Activated CD4-positive, CD25-positive, alpha-beta regulatory T cell (primary cell): ENCODE measurements at places on chromosomes 11 and 22.

DNA sequence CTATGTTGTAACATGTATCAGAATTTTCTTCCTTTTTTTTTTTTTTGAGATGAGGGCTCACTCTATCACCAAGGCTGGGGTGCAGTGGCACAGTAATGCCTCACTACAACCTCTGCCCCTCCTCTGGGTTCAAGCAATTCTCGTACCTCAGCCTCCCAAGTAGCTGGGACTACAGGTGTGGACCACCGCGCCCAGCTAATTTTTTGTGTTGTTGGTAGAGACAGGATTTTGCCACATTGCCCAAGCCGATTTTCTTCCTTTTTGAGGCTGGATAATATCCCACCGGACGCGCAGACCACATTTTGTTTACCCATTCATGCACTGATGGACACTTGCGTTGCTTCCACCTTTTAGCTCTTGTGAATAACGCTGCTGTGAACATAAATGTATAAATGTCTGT is 97.0 kb downstream of the BRD1 start:
- no peak for DNase-seq

- no peak for DNase-seq
Observed at GRCh38 chr11:97641988-97642387, 1252.2 kb downstream of the JRKL start.

GRCh38 chr11:3984896-3985295 is 109.7 kb upstream of the RRM1 start:
- DNase-seq: no peak

DNA sequence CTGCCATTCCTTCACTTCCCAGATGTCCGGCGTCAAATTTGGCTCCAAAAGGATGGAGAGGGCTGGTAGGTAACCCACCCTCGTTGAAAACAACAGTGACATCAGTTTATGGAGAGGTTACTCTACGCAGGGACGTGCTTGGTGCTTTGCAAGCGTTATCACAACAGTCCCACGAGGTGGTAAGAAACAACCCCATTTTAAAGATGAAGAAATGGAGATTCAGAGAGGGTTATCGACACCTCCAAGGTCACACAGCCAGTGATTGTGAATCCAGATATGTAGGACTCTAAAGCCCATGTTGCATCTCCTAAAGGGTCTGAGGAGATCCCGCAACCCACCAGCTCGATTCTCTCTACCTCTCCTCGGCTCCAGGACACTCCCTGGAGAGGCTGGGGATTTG is 773 bp downstream of the MIAT start:
- DNase-seq: no peak

GRCh38 chr22:35620624-35621251 is 3.6 kb upstream of the MB start:
- DNase-seq: no peak

- no peak for DNase-seq
Observed at GRCh38 chr11:119681361-119681910, 47.6 kb downstream of the NECTIN1 start.

DNA sequence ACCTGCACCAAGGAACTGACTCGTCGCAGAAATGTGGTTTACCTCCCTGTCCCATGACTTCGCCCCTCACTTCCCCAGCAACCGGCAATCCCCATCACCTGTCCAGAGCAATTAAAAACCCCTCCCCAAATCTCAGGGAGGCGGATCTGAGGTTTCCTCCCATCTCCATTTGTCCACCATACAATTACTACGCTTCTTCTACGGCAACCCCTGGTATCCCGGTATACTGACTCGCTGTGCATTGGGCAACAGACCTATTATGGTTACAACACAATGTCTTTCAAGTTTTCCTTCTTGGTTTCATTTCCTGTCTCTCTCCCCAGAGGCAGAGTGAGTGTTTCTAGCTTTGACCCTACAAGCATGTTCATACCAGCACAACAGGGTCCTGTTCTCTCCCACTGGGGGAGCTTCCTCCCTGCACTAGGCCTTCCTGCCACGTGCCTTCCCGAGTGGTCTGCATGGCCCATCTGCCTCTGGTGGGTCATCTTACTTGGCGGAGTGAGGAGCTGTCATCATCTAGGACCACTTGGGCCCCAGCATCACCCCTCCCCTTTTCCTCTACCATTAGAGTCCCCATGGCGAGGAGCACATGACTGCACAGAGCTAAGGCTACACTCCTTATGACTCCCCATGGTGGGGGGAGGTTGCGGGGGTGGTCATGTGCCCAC is 30.3 kb upstream of the NAP1L4 start:
- DNase-seq: no peak

- DNase-seq: no peak
Observed at GRCh38 chr11:27367881-27368280, 4.9 kb upstream of the CCDC34 start.

DNA sequence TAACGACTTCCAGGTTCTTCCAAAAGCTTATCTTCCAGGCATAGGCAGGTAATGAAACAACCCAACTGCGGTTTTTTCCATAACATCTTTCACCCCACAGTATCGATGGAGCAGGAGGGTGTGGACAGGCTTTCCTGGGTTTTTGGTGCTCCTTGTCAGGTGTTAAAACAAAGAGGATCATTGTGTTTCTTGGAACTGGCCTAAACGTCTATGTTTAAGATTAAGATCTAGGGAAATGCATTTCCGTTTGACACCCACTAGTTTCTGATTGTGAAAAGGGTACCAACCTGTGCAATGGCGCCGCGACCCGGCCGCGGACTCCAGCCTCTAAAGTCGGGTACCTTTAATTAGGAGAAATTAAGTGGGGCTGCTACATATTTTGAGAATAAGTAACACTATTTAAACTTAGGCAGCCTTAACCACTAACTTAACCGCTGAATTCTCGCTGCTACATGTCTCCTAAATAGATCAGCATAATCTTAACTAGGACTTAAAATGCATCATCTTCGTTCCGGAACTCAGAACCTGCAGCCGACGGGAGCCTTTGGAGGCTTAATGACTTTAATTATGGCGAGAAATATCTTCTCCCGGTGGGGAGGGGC is 31.5 kb downstream of the C22orf31 start:
- DNase-seq: no peak

- DNase-seq: no peak
Observed at GRCh38 chr11:130441719-130442118, 6.7 kb upstream of the ADAMTS15 start.

DNA sequence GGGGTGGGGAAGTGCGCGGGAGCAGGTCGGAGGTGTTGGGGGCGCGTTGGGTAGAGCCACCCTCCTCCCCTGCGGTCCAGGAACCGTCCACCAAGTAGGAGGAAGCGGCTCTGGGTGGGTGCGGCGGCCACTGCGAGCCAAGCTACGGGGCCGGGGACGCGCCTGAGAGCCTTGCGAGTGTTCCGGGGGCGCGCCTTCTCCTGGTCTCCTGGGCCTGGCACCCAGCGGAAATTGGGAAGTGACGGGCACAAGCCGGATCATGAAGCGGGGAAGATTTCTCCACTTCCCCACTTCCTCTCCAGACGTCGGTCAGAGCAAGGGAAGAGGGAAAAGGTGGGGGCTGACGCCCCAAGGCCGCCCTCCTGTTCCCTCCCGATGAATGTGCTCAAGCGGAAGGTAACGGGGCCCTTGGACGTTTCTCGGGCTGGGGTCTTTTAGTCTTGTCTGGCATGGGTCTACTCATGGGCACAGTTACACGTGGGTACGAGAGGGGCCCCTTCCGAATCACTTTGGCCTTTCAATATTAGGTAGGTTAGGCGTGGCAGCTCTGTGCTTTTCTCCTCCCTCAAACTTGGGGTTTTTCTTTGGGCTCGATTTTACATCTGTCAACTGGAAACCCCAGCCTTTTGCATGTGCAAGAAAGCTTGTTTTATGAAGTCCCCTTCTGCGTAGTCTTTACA is 865 bp downstream of the RBM14 start:
- no peak for DNase-seq

DNA sequence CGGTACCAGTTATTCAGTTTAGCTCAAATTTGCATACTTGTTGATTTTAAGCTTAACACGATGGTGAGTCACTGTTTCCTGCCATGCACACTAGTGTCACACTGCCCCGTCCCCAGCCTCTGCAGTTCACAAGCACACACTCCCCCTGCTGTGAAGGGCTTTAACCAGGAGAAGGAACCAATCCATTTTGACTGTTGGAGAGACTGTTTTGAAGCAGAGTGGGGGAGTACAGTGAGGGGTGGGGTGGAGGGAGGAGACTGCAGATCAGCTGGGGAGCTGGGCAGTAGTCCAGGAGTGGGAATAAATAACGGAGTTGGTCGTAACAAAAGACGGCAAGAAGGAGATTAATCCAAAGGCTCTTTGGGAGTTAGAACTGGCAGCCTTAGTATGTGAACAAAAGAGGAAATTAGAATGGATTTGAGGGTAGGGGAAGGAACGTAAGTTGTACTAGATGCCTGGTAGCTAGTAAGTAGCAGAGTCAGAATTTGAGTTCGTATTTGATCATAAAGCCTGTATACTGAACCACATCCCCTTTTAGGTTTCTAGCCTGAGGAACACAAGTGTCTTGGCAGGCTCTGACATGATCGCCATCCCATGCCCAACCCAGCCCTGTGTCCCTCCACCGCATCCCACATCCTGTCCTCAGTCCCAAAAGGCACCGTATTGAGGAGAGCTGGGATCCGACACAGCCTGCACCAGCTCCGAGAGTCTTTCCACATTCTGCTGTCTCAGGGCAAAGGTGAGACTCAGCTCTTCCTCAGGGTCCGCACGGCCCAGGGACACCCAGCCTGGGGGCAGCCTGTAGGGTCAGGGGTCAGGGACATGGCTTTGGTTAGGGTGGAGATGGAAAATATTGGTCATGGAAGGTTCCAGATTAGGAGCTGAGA is 862 bp downstream of the TPP1 start:
- DNase-seq: peak; percentile 21

- no peak for DNase-seq
Observed at GRCh38 chr22:31929167-31929930, 15.0 kb upstream of the YWHAH start.

DNA sequence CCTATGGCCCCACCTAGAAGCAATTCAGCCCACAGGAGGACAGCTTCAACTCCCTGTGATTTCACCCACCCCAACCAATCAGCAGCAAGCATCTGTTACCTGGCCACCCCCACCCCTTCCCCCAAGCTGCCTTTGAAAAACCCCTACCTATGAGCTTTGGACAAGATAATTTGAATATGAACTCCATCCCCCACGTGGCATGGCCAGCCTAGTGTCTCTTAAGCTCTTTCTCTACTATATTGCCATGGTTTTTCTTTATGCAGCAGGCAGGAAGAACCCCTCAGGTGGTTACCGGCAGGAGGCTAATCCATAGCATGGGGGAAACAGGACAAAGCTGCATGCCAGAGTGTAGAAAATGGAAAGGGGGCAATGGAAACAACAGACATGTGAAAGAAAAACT is 29.0 kb downstream of the CTSC start:
- DNase-seq: no peak

DNA sequence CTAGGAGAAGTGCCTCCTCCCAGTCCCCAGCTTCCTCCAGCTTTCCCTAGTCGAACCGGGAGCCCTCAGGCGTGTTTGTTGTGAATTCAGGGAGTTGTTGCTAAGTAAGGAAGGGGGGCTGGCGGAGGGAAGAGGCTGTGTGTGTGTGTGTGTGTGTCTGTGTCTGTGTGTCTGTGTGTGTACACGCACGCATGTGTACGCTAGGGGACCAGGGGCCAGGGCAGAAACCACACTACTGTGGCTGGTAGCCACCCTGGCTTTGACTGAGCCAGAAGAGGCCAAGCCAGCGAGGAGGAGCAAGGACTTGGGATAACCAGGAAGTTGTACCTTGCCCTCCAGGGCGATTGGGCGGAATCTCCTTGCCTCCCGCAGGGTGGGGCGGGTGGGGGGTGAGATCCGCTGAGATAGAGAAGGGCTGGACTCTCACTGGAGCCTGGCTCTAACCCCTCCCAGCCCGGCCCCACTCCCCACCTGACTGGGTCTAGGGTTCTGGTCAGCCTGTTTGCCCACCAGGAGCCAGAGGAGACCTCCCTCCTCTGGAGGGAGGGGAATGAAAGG is 7.5 kb downstream of the BCL9L start:
- DNase-seq: no peak

GRCh38 chr11:2549876-2550605 is 105.2 kb downstream of the KCNQ1 start:
- no peak for DNase-seq

DNA sequence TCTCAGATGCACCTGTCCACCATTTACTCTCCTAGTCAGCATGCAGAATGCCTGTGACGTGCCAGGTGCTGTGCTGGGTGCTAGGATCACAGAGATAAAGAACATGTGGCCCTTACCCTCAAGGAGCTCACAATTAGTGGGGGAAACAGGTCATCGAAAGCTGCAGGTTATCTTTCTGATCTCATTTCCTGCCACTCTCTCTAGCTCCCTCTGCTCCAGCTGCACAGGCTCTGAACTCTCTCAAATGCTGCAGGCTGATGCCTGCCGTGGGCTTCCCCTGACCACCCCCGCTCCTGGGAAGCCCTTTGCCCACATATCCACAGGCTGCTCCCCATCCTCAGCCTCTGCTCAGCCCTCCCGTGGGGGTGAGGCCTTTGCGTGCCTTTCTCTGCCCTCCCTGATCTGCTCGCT is 29.6 kb downstream of the SHANK3 start:
- no peak for DNase-seq

- no peak for DNase-seq
Observed at GRCh38 chr11:69151836-69152235, 3.9 kb upstream of the SMIM38 start.

- DNase-seq: no peak
Observed at GRCh38 chr22:29028468-29028867, 33.2 kb downstream of the C22orf31 start.

DNA sequence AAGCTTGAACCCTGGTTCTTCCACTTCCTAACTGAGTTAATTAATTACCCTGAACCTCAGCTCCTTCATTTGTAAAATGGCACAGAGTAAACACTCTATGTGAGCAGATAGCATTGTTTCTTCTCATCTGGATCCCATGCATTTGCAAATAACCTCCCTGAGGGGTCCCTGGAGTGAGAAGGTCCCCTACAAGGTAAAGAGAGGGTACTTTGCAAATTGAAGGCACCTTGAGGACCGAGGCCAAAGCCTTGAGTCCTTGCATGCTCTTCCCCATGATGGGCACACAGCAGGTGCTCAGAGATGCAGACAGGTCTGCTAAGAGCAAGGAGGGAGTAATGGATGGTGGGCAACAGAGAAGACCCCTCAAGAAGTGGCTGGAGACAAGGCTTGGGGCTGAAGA is 33.2 kb downstream of the OTOG start:
- DNase-seq: no peak

GRCh38 chr22:48267681-48268080 is 1505.2 kb downstream of the TBC1D22A start:
- no peak for DNase-seq

DNA sequence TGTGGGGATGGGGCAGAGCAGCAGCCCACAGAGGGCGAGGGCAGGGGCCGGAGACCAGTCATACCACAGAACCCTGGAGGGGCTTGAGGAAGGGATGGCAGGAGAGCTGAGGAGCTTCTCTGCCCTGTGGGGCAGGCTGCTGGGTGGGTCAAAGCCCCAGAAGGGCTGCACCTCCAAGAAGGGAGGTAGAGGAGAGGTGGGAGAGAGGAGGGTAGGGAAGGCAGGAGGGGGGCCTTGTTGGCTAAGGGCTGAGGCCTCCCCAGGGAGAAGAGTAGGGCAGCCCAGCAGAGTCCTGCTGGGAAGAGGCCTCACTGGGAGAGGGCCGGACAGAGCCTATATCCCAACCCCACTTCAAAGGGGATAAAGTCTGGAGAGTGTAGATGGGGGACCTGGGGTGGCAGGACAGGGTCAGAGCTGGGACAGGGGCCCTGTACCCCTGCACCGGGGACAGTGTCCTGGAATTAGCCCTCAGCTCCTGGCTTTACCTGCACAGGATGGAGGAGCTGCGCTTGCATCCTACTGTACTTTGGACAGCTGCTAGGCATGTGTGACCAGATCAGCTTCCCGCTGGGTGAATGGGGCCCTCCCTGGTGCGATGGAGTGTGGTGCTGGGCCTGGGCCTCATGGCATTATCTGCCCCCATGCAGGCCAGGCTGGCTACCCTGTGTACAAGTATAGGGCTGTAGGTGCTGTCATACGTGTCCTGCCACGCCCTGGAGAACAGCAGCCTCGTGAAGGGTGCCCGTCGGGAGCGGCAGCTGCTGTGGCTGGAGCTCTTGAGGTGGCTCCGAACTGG is 7.3 kb downstream of the DGCR6L start:
- DNase-seq: no peak
